T-cell (primary cell): ENCODE measurements at places on chromosomes 3 and 15. TPM values are rescaled to one million over a fixed set of nuclear protein-coding genes. Genes with fewer than 3 reads are reported as not detected.
A peak's percentile ranks its signal among the peaks of the same experiment; 100 is the strongest.

DNA sequence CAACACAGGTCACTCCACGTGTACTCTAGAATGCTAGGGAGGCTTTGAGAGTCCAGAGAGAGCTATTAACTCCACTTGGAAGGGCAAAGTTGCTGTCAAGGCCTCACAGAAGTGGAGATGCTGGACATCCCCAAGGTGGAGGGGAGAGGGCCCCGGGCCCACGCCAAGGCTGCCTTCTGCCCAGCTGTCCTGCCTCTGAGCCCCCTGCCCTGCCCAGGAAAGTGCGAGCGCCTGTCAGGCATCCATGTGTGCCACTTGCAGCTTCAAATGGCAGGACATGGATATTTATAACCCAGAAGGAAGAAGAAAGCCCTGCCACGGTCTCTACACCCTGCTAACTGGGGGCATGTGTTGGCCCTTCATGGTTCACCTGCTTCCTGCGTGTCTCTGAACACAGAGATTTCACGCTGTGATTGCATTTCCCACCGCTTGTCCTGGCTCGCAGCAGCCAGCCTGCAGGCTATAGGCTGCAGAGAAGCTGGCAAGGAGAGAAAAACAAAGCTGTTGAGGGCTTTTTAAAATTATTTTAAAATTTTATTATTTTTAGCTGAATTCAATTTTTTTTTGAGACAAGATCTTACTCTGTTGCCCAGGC, 17.0 kb downstream of the ANKDD1A start:
- no peaks in the 10 kb centered on the region for H3K4me1 ChIP-seq
- H3K36me3 ChIP-seq = peaks cover 3% of the 10 kb centered on the region
- H3K4me3 ChIP-seq = no peak overlapping the region
- H3K27me3 ChIP-seq = peaks cover 7% of the 10 kb centered on the region
- H3K27ac ChIP-seq = no peak overlapping the region
- DNase-seq = no peak

DNA sequence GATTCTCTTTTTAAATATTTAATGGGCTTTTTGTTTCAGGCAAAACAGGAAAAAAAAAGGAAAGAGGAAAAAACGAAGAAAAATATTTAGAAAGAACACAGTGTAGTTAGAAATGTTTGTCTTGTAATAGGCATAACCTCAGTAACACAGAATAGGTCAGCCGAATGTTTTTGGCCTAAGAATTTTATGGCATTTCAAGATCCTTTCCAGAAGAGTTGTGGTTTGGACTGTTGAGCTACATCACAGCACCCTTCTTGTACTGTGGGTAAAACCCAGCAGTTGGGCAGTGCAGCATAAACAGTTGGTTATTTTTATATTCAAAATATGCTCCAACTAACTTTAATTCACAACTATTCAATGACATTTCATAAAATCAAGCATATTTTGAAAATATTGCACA, 474.4 kb upstream of the AGTR1 start:
- H3K4me1 ChIP-seq = no peaks in the 10 kb centered on the region
- no peak for DNase-seq
- H3K36me3 ChIP-seq = no peaks in the 10 kb centered on the region
- no peak overlapping the region for H3K4me3 ChIP-seq

DNA sequence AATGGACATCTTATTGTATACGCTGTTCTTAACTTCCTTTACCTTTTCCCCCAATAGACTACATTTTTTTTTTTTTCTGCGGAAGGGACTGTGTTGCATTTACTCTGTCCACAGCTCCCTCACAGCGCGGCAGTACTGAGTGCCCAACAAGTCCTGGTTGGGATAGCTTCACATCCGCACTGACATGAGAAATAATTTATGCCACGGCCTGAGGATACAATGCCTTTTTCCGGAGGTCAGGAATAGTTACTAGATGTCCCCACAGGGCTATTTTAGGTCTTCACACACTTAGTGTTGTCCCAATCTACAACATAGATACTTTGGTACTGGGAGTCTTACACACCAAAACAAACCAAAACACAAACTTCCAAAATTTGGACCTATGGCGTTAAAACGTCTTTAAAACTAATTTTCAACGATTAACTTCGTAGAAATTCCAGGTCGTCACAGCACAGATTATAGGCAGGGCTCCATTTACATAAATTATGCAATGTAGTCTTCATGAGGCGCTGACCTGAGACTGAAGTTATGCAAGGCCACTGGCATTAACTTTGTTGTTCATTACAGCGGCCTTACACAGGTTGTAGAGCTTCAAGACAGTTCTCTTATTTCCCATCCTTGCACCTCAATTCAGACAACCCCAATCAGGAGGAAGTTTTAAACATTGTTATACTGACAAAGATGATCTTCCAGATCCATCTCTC, 989 bp upstream of the PPIB start:
- no peak for DNase-seq
- peak overlapping the region; percentile 77 for H3K4me3 ChIP-seq
- H3K4me1 ChIP-seq = peaks cover 50% of the 10 kb centered on the region

DNA sequence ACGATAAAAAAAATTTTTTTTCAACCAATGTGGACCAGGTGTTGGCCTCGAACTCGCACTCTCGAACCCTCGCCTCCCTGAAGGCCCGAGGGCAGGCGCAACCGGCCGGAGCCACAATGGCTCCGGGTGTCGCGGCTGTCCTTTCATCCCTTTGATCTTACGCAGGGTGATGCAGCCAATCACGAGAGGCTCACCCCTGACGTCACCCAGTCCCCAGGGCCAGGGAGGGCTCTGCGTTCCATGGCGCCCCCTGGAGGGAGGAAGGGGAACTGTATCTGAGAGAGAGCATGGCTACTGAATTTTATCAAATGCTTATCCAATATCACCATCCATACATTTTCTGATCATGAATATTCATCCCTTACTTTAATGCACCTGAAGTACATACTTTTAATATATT, 15.4 kb upstream of the GMNC start:
- no peaks in the 10 kb centered on the region for H3K36me3 ChIP-seq
- no peak overlapping the region for H3K4me3 ChIP-seq
- H3K4me1 ChIP-seq = no peaks in the 10 kb centered on the region
- no peak overlapping the region for H3K27ac ChIP-seq

GRCh38 chr3:8442993-8443650, 58.5 kb upstream of the LMCD1 start:
- H3K27me3 ChIP-seq = no peaks in the 10 kb centered on the region
- no peak for DNase-seq

DNA sequence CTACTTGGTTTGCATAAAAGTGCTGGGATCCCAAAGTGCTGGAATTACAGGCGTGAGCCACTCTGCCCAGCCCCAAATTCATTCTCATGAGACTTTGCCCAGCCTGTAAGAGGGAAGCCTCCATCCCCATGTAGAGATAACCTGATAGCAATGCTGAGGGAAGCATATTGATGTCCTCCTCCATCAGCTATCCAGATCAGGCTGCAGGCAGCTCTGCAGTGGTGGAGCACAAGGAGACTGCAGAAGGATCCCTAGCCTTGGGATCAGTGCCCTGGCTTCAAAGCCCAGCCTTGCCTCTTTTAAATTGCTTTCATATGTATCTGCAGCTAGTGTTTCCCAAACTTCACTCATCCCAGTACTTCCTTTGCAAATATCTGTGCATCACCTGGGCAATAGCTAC, 32.7 kb downstream of the MECOM start:
- H3K4me3 ChIP-seq = no peak overlapping the region
- H3K36me3 ChIP-seq = no peaks in the 10 kb centered on the region
- no peak overlapping the region for H3K27ac ChIP-seq

DNA sequence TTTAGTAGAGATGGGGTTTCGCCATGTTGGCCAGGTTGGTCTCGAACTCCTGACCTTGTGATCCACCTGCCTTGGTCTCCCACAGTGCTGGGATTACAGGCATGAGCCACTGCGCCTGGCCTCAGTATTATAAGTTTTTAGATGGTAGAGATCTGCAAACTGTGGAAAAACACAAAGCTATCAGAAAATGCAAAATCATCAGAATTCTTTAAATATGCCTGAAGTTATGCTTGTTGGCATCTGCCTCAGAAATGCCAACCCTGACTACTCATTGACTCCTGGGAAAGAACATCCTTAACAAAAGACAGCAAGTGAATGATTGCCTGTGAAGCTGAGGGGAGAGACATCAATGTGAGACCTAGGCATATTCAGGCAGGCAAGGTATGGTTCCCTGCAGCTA, 94.3 kb upstream of the MB21D2 start:
- H3K4me3 ChIP-seq = no peak overlapping the region
- H3K27me3 ChIP-seq = no peaks in the 10 kb centered on the region
- no peak for DNase-seq

DNA sequence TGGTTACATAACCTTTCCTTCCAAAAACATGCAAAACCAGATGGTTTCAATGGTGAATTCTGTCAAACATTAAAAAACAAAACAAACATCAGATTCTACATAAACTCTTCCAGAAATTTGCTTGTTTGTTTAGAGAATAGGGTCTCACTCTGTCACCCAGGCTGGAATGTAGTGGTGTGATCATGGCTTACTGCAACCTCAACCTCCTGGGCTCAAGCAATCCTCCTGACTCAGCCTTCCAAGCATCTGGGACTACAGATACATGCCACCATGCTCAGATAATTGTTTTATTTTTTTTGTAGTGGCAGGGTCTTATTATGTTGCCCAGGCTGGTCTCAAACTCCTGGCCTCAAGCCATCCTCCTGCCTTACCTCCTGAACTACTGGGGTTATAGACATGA, 36.1 kb downstream of the FBXL2 start:
- H3K4me3 ChIP-seq = no peak overlapping the region
- DNase-seq = no peak
- H3K4me1 ChIP-seq = no peaks in the 10 kb centered on the region
- no peak overlapping the region for H3K27ac ChIP-seq
- H3K27me3 ChIP-seq = peaks cover 6% of the 10 kb centered on the region

DNA sequence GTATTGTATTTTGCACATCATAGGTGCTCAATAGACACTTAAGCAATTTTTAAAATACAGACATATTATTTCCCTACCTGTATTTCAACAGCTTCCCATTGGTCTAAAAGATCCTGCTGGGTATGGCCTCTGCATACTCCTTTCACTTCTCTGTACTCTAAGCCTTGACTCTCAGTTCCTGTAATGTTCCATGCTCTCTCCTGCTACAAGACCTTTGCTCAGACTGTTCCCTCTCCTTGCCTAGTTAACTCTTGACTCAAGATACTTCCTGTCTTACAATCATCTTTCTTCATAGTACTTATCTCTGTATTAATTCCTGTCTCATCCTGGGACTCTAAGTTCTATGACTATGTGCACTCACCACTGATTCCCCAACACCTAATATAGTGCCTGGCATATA, 1.7 kb downstream of the SCN11A start:
- no peaks in the 10 kb centered on the region for H3K36me3 ChIP-seq
- no peak overlapping the region for H3K4me3 ChIP-seq
- peak overlapping the region; percentile 95 for H3K27ac ChIP-seq

GRCh38 chr3:149638228-149639092, 19.4 kb downstream of the WWTR1 start:
- H3K27me3 ChIP-seq = peaks cover 2% of the 10 kb centered on the region
- H3K36me3 ChIP-seq = no peaks in the 10 kb centered on the region
- no peaks in the 10 kb centered on the region for H3K4me1 ChIP-seq

- H3K36me3 ChIP-seq = no peaks in the 10 kb centered on the region
- H3K4me1 ChIP-seq = peaks cover 4% of the 10 kb centered on the region
- no peaks in the 10 kb centered on the region for H3K27me3 ChIP-seq
- no peak overlapping the region for H3K4me3 ChIP-seq
- H3K27ac ChIP-seq = no peak overlapping the region
- DNase-seq = no peak
These were observed 36.7 kb upstream of the ZNF774 start for GRCh38 chr15:90315278-90315982.

DNA sequence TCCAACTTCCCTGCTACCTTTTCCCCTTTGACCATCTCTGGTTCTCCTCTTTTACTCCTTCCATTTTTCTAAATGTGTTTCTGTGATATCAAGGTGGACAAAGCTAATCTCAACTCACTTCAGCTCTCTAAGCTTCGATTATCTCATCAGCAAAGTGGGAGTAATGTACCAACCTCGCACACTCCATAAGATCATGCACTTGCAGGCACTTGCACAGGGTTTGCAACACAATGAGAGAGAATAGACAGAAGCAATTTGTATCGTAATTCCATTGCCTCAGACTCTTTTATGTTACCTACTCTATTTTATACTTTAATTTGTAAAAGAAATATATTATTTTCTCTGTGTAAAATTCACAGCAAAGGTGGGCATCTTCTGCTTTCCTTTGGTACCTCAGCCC, 7.0 kb upstream of the POLQ start:
- H3K4me3 ChIP-seq = no peak overlapping the region
- H3K4me1 ChIP-seq = no peaks in the 10 kb centered on the region
- no peak for DNase-seq
- H3K36me3 ChIP-seq = no peaks in the 10 kb centered on the region

DNA sequence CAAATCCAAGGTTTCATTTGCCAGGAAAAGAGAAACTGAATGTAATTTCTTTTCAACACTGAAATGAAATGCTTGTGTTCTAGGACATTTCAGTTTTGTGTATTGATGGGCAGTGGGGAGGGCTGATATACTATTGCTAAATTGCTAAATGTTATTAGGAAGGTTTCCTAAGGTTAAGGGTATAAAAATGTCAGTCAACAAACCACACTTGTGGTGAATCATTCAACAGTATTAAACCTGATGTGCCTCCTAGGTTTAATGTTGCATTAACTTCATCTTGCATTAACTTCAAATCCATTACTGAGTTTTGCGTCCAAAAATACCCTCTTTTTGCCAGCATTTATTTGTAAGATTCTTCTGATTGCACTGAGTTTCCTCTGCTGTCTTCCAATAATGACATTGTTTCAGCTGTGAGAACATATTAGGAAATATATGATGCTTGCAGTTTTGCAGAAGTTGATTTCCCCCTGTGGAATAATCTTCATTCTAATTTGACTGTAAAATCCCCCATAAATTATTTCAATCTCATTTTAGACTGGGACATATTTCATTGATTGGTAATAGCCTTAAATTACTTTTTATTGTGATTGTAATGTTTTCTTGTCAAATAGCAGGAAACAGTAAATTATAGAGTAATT, 758.3 kb downstream of the GBE1 start:
- H3K27me3 ChIP-seq = no peaks in the 10 kb centered on the region
- no peaks in the 10 kb centered on the region for H3K36me3 ChIP-seq
- H3K4me3 ChIP-seq = no peak overlapping the region
- no peak for DNase-seq
- no peaks in the 10 kb centered on the region for H3K4me1 ChIP-seq

The OSBPL10 gene
- total RNA-seq = 3.8 TPM

The GADL1 gene
- not detected for total RNA-seq

The SLC51A gene
- total RNA-seq = not detected

The FBN1 gene
- total RNA-seq = 0.28 TPM

The CCR1 gene
- total RNA-seq = 0.35 TPM

The TKT gene
- total RNA-seq = 122 TPM

The EAF2 gene
- total RNA-seq = 4.4 TPM

The DPPA4 gene
- total RNA-seq = 1.1 TPM

The WDR53 gene
- 29.8 TPM for total RNA-seq

The FAM240A gene
- total RNA-seq = not detected
